ENCODE measurements at places on chromosomes 16 and 17. TPM values are rescaled to one million over a fixed set of nuclear protein-coding genes. Genes with fewer than 3 reads are reported as not detected.

Gene ITGAD
- total RNA-seq, result 3.6 TPM

DNA sequence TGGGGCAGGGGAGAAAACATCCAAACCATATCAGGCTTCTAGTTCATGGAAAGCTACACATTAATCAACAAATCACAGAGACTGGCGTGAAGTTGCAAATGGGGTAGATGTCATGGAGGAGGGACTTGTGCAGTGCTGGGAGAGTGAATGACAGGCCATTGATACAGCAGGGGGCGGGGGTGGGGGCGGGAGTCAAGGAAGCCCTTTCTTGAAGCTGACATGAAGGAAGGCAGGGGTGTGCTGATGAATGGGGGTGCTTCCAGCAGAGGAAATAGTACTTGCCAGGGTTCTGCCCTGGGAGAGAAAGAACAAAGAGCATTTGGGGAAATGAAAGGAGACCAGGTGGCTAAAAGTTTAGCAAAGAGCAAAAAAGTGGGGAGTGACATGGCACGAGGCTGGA, 269.9 kb downstream of the SHISA9 start:
- no peaks in the 10 kb centered on the region for H3K27me3 ChIP-seq
- no peak overlapping the region for H3K4me3 ChIP-seq
- H3K27ac ChIP-seq, result no peak overlapping the region
- H3K36me3 ChIP-seq, result no peaks in the 10 kb centered on the region
- no peak for DNase-seq
- H3K4me1 ChIP-seq, result no peaks in the 10 kb centered on the region

GRCh38 chr17:11922638-11923037, 74.6 kb downstream of the ZNF18 start:
- no peak for DNase-seq
- H3K36me3 ChIP-seq, result no peaks in the 10 kb centered on the region
- H3K4me1 ChIP-seq, result no peaks in the 10 kb centered on the region
- H3K27me3 ChIP-seq, result no peaks in the 10 kb centered on the region
- H3K4me3 ChIP-seq, result no peak overlapping the region

Gene CLDN9
- total RNA-seq, result 0.25 TPM

Gene PRSS36
- total RNA-seq, result 0.50 TPM

DNA sequence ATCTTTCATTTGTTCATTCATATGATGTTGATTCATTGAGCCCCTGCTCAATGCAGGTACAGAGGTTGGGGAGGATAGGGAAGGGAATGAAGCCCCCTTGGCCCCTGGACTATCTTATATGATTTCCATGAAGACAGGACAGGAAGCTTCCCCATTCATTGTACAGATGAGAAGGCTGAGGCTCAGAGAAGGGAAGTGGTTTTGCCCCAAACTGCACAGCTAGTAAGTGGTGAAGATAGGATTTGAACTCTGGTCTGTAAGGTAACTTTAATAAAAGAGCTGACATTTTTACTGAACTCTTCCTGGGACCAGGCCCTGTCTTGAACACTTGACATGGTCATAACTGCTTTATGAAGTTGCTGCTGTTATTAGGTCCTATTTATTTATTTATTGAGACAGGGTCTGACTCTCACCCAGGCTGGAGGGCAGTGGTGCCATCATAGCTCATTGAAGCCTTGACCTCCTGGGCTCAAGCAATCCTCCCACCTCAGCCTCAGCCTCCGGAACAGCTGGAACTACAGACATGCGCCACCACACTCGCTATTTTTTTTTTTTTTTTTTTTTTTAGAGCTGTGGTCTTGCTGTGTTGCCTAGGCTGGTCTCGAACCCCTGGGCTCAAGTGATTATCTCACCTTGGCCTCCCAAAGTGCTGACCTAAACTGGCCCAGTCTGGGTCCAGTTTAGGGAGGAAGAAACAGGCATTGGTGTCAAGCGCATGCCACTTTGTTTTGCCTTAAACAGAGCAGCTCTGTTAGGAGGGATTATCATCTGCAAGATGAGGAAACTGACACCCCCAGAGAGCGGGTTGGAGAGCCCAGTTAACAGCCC, 5.0 kb downstream of the CTF1 start:
- peaks cover 25% of the 10 kb centered on the region for H3K4me1 ChIP-seq
- H3K36me3 ChIP-seq, result no peaks in the 10 kb centered on the region

GRCh38 chr16:12143447-12144172, 167.1 kb downstream of the SNX29 start:
- DNase-seq, result no peak
- H3K36me3 ChIP-seq, result no peaks in the 10 kb centered on the region
- no peak overlapping the region for H3K4me3 ChIP-seq
- H3K27me3 ChIP-seq, result no peaks in the 10 kb centered on the region
- H3K4me1 ChIP-seq, result no peaks in the 10 kb centered on the region

GRCh38 chr16:11435576-11435975, 90.3 kb downstream of the RMI2 start:
- H3K4me3 ChIP-seq, result no peak overlapping the region
- H3K4me1 ChIP-seq, result no peaks in the 10 kb centered on the region
- no peaks in the 10 kb centered on the region for H3K27me3 ChIP-seq
- H3K36me3 ChIP-seq, result no peaks in the 10 kb centered on the region
- no peak for DNase-seq
- H3K27ac ChIP-seq, result no peak overlapping the region

Gene RASL10B
- total RNA-seq, result 0.42 TPM

Gene HOXB6
- total RNA-seq, result 0.17 TPM

DNA sequence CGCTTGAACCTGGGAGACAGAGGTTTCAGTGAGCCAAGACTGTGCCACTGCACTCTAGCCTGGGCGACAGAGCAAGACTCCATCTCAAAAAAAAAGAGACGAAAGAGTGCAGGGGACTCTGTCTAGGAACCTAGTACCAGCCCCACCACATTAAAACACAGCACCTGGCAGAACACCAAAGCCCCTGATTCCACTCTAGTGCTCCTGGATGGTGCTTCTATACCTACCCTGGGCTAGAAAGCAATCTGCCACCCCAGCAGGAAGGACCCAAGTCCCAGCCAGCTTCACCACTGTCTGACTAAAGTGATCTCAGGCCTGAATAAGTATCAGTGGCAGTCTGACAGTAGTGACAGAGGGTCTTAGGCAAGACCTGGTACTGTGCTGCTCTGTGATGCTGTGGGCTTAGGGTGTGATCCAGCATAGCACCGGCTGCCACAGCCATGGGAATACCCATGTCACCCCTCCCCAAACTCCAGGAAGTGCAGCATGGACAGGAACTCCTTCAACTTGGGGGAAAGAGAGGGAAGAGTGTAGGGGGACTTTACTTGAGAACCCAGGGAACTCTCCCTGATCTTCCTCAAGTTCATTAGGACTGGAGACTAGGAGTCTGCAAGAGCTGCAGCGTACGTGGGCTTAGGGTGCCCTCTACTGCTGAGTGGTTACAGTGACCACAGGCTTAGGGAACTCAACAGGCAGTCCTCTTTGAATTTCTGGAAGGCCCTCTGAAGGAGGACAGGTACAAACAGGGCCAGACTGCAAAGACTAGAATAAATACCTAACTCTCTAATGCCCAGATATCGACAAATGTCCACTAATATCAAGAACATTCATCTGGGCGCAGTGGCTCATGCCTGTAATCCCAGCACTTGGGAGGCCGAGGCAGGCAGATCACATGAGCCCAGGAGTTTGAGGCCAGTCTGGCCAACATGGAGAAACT, 30.0 kb upstream of the RNF43 start:
- DNase-seq, result peak; percentile 74
- no peak overlapping the region for H3K4me3 ChIP-seq
- H3K27ac ChIP-seq, result no peak overlapping the region
- H3K36me3 ChIP-seq, result no peaks in the 10 kb centered on the region

DNA sequence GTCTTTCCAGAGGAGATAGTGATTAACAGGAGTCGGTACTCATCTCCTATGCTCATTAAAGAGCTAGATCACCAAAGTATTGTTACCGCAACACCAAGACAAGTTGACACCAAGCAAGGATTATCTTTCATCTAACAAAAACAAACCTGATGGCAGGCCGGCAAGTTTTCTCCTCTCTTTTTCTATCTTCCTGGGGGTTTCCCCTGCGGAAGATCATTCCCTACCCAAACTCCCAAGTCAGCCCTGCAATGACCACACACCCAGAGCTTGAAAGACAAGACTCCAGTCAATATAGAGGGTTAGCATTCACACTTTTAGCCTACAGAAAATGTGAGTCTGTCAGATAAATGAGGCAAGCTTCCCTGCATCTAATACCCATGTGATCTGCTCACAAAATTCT, 312.1 kb downstream of the SOX9 start:
- no peaks in the 10 kb centered on the region for H3K36me3 ChIP-seq
- no peaks in the 10 kb centered on the region for H3K27me3 ChIP-seq
- H3K4me1 ChIP-seq, result no peaks in the 10 kb centered on the region

DNA sequence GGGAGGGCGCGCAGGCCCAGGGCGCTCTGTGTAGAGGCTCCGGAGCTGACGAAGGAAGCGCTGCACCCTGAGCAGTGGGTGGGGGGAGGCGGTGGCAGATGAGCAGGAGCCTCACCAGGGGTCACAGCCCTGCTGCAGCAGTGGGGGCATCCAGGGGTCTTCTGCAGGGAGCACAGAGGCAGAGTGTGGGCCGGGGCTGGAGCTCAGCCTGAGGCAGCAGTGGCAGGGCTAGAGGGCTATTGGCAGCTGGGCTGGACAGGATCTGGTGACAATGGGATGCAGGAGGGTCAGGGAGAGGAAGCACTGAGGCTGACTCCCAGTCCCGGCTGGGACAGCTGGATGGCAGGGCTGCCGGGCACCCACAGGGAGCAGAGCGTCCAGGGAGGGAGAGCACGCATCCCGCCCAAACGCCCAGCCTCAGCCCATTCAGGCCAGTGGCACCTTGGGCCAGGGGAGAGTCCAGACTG, 21.0 kb downstream of the KDM8 start:
- no peak overlapping the region for H3K4me3 ChIP-seq
- peaks cover 51% of the 10 kb centered on the region for H3K4me1 ChIP-seq
- no peaks in the 10 kb centered on the region for H3K27me3 ChIP-seq
- no peak for DNase-seq

DNA sequence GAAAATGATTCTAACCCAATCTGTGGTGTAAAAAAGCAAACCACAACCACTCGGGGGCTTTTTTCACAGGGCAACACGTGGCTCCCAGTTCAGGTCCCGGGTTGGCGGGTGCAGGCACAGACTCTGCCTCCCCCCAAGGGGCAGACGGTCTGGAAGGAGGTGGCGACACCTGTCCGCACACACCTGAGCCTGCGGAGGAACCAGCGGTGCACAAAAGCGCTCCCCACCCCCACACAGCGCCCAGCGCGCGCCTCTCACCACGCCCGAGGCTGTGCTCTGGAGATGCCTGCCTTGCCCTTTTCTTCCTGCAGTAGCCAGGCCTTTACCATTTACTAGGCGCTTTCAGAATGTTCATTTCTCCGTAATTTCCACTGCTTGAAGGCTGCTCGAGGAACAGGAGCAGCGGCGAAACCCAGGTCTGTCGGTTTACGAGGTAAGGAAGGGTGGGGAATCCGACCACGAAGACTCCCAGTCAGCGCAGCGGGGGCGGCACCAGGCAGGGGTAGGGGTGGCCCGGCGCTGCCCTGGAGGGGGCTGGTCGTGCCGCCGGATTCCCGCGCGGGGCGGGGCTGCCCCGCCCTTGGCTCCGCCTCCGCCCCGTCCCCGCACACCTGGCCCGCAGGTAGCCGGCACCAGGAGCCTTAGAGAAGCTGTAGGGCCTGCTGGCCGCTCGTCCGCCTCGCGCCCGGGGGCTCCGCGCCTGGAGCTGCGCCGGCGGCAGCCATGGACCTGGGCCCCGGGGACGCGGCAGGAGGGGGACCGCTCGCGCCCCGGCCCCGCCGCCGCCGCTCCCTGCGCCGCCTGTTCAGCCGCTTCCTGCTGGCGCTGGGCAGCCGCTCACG, at the start of gene USP43:
Gene USP43 (plus strand): TSS at position 608 of the 842 bp plus-strand sequence. CDS start 116 bp downstream, at position 724.
- H3K27ac ChIP-seq, result peak within 1 kb of the TSS; percentile 86
- H3K27me3 ChIP-seq, result no peaks in the 10 kb centered on the region
- peak within 1 kb of the TSS; percentile 87 for H3K4me3 ChIP-seq
- no peaks in the 10 kb centered on the region for H3K36me3 ChIP-seq
- DNase-seq, result peak; percentile 37
- peaks cover 18% of the 10 kb centered on the region for H3K4me1 ChIP-seq

DNA sequence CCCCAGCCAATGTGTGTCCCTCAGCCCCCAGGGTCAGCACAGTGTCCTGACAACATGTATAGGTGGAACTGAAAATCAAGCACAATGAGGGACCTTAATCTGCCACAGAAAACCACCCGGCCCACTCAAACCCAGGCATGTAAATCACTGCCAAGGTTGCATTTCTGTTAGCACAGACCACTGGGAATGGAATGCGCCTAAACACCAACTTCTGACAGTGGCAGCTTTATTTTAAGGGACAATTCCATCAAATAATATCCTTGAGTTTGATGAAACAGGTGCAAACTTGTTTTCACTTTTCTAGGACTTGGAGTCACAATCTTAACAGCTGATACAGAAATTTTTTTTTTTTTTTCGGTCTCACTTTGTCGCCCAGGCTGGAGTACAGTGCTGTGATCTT, 37.3 kb upstream of the MRPS23 start:
- no peaks in the 10 kb centered on the region for H3K27me3 ChIP-seq
- no peaks in the 10 kb centered on the region for H3K36me3 ChIP-seq
- DNase-seq, result no peak
- no peak overlapping the region for H3K27ac ChIP-seq

Gene EPN3
- 0.33 TPM for total RNA-seq

Gene KRT12
- not detected for total RNA-seq

DNA sequence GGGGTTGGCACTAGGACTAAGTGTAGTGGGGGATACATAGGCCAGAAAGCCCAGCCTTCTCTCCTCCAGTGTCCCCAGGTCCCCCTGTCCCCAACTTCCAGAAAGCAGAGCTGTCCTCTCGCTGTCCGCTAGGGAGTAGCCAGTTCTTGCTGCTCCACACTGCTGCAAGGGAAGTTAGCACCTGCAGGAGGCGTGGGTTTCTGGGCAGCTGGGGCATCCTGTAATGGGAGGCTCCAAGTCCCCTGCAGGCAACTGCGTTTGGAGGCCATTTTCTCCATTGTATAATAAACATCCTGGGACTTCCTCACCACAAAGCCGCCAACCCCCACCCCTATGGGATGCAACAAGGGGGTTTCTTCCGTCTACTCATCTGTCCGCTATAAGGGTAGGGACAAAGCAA, 1.7 kb downstream of the RPRML start:
- H3K36me3 ChIP-seq, result no peaks in the 10 kb centered on the region
- DNase-seq, result no peak
- H3K4me3 ChIP-seq, result no peak overlapping the region
- H3K4me1 ChIP-seq, result peaks cover 11% of the 10 kb centered on the region
- no peak overlapping the region for H3K27ac ChIP-seq
- no peaks in the 10 kb centered on the region for H3K27me3 ChIP-seq

GRCh38 chr17:19686400-19687090, 29.8 kb downstream of the SLC47A2 start:
- DNase-seq, result no peak
- no peaks in the 10 kb centered on the region for H3K27me3 ChIP-seq
- H3K27ac ChIP-seq, result peak overlapping the region; percentile 30

DNA sequence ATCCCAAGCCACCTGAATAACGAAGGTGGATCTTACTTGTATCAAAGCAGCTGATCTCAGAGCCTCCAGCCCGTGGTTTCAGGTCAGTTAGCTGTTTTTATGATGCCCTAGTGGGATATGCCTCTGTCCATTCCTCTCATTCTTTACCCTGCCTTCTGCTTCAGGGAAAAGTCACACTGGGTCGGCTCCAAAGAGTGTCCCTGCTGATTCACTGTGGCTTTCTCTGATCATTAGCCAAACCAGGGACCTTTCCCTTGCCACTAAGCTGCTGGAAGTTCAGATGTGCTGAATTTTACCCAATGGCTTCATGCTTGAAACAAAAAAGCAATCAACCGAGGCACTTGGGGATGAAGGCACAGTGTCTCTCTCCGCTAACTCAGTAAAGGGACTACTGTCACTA, 170.2 kb upstream of the SALL1 start:
- no peaks in the 10 kb centered on the region for H3K27me3 ChIP-seq
- no peak overlapping the region for H3K4me3 ChIP-seq
- H3K4me1 ChIP-seq, result no peaks in the 10 kb centered on the region
- H3K27ac ChIP-seq, result no peak overlapping the region
- H3K36me3 ChIP-seq, result no peaks in the 10 kb centered on the region
- DNase-seq, result no peak
